RPMI7951 (cell line): ENCODE measurements at places on chromosomes 2 and 18. TPM values are rescaled to one million over a fixed set of nuclear protein-coding genes. Genes with fewer than 3 reads are reported as not detected.

DNA sequence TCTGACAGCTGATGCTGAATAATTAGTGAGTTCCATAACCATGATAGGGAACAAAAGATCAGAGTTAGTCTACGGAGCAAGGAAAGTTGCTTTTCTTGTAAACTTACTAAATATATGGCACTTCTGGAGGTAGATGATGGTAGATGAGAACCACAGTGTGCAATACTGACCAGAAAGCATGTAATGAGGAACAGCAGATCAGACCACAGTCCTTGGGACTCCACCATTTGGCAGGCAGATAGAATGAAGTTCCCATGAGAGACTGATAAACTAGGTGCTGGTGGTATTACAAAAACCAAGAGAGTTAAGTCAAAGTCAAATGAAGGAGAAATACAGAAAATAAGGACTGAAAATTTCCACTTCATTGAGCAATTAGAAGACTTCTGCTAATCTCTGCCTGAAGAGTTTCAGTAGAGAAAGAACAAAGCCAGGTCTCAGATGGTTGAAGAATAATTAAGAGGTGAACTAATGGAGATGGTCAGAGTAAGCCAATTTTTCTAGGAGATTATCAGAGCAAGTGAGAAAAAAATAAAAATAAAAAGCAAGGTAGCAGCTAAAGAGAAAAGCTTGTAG, 10.4 kb downstream of the CERKL start:
- DNase-seq: no peak

DNA sequence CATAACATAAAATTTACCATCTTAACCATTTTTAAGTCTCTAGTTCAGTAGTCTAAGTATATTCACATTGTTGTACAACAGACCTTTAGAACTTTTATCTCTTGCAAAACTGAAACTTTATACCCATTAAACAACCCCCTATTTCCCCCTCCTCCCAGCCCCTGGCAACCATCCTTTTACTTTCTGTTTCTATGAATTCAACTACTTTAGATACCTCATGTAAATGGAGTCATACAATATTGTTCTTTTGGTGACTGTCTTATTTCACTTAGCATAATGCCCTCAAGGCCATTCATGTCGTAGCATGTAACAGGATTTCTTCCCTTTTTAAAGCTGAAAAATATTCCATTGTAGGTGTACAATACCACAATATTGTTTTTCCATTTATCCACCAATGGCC, 129.8 kb downstream of the PDE11A start:
- no peak for DNase-seq

The SDC1 gene
- total RNA-seq: 28.8 and 42.3 TPM in 2 replicates

DNA sequence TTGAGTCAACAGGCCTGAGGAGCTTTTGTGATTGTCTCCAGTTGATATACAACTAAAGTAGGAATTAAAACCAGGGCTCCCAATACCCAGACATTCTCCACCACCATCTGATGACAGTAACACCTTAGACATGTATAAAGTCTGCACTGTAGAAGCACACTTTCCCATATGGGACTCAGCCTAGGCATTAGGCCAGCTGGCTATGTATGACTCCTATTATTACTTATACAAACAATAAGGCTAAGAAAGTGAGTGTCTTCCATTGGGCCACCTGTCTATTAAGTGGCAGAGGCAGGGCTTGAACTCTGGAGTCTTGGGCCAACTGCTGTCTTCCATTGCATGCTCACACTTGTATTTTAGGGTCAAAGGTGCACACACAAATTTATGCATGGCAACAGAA, 32.1 kb upstream of the COLEC12 start:
- no peak for DNase-seq

The SATB2 gene
- 10.9 and 11.8 TPM in 2 replicates for total RNA-seq

GRCh38 chr2:129720360-129720759, 259.1 kb upstream of the RAB6C start:
- DNase-seq: no peak

DNA sequence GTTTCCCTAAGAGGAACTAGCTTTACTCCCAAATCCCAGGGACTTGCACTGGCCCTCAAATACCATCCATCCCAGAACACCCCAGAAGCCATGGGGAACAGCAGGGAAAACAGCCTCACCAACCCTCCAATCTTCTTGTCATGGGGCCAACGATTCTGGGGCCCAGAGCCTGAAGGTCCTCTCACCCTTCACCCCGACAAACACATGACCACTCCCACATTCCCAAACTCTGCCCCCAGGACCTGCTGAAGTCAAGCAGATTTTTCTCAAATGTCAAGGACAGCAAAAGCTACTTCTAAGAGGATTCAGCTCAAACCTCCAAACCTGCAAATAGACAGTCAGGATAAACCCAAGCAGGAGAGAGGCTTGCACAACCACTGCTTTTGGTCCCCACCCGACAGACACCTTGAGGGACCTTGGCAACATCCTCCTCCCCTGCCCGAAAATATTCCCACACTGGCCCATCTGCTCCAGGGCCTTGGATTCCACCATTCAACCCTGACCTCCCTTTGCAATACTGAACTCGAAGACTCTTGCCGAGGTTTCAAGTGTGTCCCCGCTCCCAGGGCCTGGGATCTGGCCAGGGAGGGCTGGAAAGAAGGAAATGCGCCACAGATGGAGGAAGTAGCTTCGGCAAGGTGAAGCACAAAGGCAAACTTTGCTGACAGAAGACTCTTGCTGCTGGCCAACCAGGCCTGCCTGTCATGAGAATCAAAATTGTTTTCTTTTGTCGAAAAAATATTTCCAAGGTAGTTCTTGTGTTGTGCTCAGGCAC, 143.3 kb downstream of the ZFP36L2 start:
- DNase-seq: peak; percentile 44

GRCh38 chr2:240296104-240296406, 139.4 kb upstream of the GPC1 start:
- DNase-seq: no peak

GRCh38 chr2:179239195-179239594, 25.4 kb downstream of the SESTD1 start:
- peak; percentile 46 for DNase-seq

The EPB41L3 gene
- 5.8 and 6.4 TPM in 2 replicates for total RNA-seq

GRCh38 chr18:54031243-54031642, 193.2 kb downstream of the MBD2 start:
- DNase-seq: no peak

DNA sequence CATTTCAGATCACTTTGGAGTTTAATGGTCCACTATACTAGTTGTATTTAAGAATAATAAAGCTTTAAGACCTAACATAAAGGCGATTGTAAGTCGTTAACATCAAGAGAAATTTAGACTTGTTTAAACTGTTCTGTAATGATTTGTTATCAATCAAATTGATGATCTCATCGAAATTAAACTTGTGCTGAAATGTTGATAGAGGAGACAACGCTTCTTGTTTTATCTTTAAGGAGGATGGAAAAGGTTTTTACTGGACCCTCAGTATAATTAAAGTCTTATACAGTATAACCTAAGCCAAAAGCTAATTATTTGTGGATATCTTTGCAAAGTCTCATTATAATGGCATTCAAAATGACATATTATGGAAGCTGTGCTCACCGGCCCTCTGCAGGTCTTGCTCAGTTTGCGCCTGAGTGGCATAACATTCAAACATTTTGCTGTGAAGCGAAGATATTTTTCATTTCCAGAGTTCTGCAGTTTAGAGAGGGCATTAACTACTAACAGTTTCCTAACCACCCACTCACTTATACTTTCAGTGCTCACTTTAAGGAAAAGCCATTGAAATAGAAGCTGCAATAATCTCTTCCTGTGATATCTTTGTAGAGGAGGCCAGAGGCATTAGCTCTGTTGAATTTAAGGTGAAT, 1.4 kb upstream of the SERTAD2 start:
- DNase-seq: peak; percentile 21

GRCh38 chr18:13191779-13192178, 26.8 kb upstream of the LDLRAD4 start:
- DNase-seq: no peak

The EML6 gene
- total RNA-seq: 0.72 and 2.1 TPM in 2 replicates

The PIEZO2 gene
- total RNA-seq: 10.7 and 10.8 TPM in 2 replicates

GRCh38 chr2:6580982-6581381, 284.7 kb downstream of the CMPK2 start:
- DNase-seq: peak; percentile 12

The COLEC12 gene
- total RNA-seq: 95.0 and 103 TPM in 2 replicates

DNA sequence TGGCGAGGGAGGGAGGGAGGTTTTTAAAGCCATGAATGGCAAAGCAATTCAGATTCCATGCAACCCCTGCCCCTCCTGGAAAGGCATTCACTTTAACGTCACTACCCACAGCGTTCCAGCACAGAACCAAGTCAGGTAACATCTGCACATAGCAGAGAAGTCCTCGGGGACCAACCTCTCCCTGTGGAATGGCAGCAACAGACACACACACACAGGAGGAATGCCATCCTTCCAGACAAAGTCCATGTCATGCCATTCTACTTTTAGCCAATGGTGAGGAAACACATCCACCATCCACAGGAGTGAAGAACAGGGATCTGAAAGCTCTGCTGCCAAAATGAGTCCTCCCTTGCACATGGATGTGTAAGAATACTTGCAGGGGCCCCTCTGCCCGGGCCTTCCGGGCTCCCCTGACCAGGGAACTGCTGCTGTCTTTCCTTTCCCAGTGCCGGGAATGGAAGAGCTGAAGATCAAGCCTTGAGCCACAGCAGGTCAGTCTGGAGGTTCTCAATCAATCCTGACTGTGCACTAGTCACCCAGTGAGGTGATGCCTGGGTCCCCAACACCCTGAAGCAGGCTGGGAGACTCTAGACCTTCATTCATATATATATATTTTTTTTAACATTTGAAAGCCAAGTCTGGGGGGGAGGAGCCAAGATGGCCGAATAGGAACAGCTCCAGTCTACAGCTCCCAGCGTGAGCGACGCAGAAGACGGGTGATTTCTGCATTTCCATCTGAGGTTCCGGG, 63.7 kb downstream of the UXS1 start:
- DNase-seq: no peak

DNA sequence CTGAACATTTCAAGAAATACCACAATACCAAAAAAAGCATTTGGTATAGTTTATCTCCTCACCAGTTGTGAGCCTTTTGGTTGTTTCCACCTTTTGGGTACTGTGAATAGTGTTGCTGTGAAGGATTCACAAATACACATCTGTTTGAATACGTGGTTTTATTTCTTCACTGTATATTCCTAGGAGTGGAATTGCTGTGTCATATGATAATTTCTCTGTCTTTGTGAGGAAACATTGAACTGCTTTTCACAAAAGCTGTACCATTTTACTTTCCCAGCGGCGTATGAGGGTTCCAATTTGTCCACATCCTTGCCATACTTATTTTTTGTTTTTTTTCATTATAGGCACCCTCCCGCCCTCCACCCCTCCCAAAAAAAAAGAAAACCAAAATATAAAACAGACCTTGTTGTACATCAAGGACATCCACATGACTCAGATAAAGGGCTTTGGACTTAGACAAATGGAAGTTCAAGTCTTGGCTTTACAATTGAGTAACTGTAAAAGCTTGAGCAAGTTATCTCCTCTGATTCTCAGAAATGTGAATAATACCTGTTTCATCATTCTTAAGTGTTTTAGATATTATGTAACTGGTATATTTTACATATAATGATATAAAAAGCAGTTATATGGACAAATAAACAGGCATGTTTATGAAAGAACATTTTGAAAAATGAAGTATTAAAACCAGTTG, 19.0 kb downstream of the UBE2E3 start:
- peak; percentile 5 for DNase-seq

DNA sequence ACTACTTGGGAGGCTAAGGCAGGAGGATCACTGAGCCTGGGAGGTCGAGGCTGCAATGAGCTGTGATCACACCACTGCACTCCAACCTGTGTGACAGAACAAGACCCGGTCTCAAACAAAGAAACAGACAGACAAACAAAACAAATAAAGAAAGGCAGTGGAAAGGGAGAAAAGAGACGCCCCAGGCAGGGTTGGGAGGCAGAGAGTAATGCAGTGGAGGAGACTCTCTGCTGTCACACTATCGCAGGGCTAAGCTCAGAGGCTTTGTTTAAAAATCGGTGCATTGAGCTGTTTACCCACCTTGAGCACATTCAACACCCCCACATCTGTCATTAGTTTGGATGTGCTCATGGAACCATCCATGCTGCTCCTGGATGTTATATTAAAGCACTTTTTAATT, 84.2 kb upstream of the RMP24 start:
- DNase-seq: no peak

- DNase-seq: no peak
Observed at GRCh38 chr2:20348542-20348941, 2.1 kb downstream of the PUM2 start.

GRCh38 chr2:12456293-12457106, 260.2 kb upstream of the TRIB2 start:
- DNase-seq: peak; percentile 95

DNA sequence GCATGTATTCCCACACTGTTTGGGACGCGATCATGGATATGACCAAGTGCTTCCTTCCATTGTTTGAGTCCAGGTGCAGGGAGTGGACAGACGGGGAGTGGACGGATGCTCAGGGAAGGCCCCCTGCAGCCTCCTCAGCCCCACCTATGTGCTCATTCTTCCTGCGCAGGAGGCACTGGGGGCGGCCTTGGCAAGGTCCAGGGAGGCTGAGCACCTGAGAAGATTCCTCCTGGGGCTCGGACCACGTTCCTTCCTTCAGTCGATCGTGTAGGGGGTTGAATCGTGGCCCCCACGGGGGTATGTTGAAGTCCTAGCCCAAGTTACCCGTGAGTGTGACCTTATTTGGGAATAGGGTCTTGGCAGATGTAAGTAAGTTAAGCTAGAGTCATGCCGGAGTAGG, 60.4 kb downstream of the ASB1 start:
- DNase-seq: no peak

DNA sequence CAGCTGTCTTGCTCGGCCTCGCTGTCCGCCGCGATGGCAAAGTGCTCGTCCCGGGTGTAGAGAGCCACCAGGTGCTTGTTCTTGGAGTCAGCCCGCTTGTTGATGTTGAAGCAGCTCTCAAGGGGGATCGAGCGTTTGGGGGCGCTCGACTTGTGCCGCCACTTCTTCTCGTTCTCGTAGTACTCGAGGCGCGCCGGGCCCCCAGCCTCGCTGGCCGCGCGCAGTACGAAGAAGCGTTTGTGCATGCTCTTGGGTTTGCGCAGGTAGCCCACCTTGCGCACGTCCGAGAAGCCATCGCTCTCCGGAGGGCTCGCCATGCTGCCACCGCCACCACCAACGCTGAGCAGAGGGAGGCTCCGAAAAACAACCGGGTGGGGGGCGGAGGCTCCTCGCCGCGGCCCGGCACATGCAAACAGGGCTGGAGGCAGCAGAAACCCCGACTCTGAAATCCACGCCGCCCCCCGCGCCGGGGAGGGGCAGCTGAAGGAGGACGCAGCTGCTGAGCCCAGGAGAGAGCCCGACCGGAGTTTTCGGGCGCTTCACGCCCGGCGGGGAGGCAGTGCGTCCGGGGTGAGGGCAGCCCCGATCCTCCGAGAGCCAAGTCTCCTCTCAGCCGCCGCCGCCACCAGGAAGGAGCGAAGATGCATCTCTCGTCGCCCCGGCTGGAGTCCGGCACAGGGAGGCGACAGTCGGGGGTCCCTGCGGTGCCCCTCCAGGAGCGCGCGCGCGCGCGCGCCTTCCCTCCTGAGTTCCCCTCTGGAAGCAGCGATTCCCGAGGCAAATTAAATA, 1.0 kb downstream of the IRS1 start:
- peak; percentile 69 for DNase-seq

- DNase-seq: no peak
Observed at GRCh38 chr2:126429103-126429502, 226.9 kb upstream of the GYPC start.
